ENCODE measurements at places on chromosomes 7 and 10. TPM values are rescaled to one million over a fixed set of nuclear protein-coding genes. Genes with fewer than 3 reads are reported as not detected.

Gene EPO
- not detected for total RNA-seq

Gene CCL24
- total RNA-seq, result not detected

Gene TRIM50
- total RNA-seq, result not detected

Gene WEE2
- not detected for total RNA-seq

Gene LIPN
- not detected for total RNA-seq

Gene EXOC6
- total RNA-seq, result 11.7 TPM

Gene PRRT4
- total RNA-seq, result 0.16 TPM

Gene EBLN1
- not detected for total RNA-seq

Gene HABP2
- not detected for total RNA-seq

Gene ZNF248
- total RNA-seq, result 6.9 TPM

Gene PRKAR1B
- total RNA-seq, result 56.5 TPM
